SJSA1 (cell line): ENCODE measurements at places on chromosomes 1 and 21.
A peak's percentile ranks its signal among the peaks of the same experiment; 100 is the strongest.

DNA sequence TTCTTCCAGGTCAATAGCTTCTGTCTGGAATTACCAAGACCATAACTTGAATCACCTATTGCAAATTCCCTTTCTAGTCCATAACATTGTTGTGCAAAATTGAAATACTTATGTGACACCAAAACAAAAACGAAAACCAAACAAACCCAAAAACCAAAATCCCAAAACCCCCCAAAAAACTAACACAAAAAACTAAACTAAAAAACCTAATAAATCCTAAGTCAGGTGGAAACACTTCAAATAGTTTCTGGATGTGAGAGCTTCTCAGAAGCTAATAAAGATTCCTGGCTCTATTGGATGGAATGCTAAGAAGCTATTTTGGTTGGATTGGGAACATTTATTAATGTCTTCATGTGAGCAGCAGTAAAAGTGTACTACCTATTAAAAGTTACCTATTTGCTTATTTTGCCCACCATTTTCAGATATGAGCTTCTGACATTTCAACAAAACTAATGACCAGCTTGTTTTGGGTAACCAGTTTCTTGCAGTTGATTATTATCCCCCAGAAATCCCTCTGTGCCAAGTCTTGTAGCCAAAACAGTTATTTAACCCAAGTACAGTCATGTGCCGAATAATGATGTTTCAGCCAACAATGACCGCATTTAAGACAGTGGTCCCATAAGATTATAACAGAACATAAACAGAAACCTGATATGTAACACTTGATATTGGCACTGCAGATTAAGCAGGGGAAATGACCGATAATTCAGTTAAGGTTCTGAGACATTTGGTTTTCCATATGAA lies 76.4 kb downstream of the LTN1 start:
- H3K4me1 ChIP-seq, result no peaks in the 10 kb centered on the region
- H3K27ac ChIP-seq, result no peak overlapping the region
- DNase-seq, result no peak
- no peaks in the 10 kb centered on the region; the same call in 1 of the 2 replicates for H3K27me3 ChIP-seq
- H3K36me3 ChIP-seq, result no peaks in the 10 kb centered on the region

GRCh38 chr1:245666412-245666811 lies 511.6 kb downstream of the KIF26B start:
- H3K4me3 ChIP-seq, result no peak overlapping the region
- DNase-seq, result peak; percentile 15
- H3K27me3 ChIP-seq, result no peaks in the 10 kb centered on the region
- H3K27ac ChIP-seq, result no peak overlapping the region

DNA sequence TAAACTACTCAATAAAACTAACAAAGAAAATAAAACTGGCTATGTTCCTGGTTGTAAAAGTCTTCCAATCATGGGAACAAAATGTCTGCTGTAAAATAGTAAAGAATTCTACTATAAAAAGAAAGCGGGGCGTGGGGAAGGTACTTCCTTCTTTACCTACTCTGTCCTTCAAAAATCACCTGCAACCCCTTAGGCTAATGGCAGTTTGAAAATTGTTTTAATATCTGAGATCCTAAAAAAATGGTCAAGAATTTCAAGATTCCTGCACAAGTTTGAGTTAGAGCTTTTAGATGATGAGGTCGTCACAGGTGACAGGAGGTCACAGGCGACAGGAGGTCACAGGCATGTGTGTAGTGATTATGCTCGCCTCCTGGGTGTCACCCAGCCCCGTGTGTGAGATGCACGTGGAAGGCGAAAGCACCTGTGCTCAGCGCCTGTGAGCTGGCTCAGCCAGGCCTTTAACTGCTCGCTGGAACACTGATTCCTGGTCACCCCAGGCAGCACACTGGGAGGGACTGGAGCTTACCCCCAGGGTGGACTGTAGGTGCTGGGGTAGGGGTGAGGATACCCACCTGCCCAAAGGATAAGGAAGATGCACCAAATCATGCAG lies 18.6 kb upstream of the TMPRSS2 start:
- H3K27me3 ChIP-seq, result 0 out of 2 replicates have a peak, but pooled peaks cover 3% of the 10 kb centered on the region
- DNase-seq, result no peak
- no peaks in the 10 kb centered on the region for H3K4me1 ChIP-seq
- no peak overlapping the region for H3K4me3 ChIP-seq
- no peak overlapping the region for H3K27ac ChIP-seq

DNA sequence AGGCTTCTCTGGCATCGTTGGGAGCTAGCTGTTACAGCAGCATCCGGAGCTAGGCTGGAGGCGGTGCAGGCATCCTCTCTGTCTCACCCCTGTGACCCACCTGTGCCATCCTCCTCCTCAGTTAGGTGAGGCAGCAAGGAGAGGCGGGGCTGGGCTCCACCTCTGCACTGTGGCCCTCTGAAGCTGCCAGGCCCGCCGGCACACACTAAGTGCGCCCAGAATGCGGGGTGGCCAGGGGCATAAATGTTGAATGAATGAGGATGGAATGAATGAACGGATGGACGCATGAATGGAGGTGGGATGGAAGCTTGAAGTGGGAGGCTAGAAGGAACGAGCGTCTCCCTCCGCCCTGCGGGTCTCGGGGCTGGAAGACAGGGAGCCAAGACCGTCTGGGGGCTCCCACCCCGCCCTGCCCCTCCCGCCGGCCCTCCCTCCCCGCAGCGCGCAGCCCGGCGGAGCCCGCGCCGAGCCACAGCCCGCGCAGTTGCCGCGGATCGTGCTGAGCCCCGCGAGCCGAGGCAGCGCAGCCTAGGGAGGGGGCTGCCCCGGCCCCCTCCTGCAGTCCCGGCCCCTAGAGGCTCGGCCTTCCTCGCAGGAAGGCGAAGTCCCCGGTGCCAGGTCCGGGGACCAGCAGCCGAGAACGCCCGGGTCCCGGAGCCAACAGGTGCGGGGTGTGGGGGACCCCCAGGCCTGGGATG lies at the start of gene HCRTR1:
Gene HCRTR1, plus strand, starts transcription at position 472 of the 698 bp plus-strand sequence. CDS start 1,504 bp downstream, outside the sequence.
- no peak for DNase-seq
- H3K27me3 ChIP-seq, result peaks cover 8% of the 10 kb centered on the region
- peaks cover 5% of the 10 kb centered on the region for H3K4me1 ChIP-seq
- H3K27ac ChIP-seq, result no peak within 1 kb of the TSS
- no peaks in the 10 kb centered on the region for H3K36me3 ChIP-seq

DNA sequence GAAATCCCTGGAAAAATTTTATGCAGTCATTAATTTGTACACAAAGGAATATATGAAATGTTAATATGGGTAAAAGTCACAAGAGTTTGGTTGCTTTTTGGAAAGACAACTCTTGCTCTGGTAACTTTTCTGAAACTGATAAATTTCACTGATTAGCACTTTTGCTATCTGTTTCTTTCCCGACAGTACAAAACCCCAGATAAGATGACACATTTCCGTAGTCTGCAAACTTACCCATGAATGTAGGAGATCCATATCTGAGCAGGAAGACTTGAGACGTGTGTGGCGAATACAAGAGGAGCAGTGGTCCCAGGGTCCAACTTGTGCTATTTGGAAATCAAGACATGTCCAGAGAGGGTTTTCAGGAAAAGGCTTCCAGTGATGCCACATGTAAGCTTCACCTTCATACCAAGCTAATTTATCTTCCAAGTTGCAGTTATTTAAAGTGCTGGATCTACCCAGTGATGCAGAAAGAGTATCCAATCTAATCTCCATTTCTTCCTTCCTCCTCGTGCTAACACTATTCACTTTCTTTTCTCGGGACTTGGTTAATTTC lies 35.9 kb upstream of the SAMSN1 start:
- H3K27ac ChIP-seq, result no peak overlapping the region
- H3K27me3 ChIP-seq, result no peaks in the 10 kb centered on the region
- DNase-seq, result no peak
- no peaks in the 10 kb centered on the region for H3K4me1 ChIP-seq

DNA sequence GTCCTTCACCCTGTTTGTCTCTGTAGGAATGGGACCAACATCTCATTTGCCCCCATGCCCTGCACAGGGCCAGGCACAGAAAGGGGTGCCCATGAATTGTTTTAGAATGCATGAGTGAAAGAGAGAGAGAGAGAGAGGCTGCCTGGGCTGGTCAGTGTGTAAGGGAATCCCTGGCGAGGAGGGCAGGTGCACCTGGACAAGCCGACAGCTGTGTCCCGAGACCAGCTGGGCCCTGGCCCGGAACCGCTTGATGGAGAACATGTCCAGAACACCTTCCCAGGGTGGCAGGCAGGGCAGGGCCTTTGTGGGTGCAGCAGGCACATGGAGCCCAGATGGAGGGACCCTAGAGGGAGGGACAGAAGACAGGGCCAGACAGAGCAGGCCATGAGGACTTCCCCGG lies 22.7 kb downstream of the SPOCD1 start:
- H3K4me3 ChIP-seq, result no peak overlapping the region
- DNase-seq, result no peak
- no peak overlapping the region for H3K27ac ChIP-seq
- no peaks in the 10 kb centered on the region for H3K27me3 ChIP-seq
- peaks cover 34% of the 10 kb centered on the region for H3K4me1 ChIP-seq
- peaks cover 50% of the 10 kb centered on the region for H3K36me3 ChIP-seq

DNA sequence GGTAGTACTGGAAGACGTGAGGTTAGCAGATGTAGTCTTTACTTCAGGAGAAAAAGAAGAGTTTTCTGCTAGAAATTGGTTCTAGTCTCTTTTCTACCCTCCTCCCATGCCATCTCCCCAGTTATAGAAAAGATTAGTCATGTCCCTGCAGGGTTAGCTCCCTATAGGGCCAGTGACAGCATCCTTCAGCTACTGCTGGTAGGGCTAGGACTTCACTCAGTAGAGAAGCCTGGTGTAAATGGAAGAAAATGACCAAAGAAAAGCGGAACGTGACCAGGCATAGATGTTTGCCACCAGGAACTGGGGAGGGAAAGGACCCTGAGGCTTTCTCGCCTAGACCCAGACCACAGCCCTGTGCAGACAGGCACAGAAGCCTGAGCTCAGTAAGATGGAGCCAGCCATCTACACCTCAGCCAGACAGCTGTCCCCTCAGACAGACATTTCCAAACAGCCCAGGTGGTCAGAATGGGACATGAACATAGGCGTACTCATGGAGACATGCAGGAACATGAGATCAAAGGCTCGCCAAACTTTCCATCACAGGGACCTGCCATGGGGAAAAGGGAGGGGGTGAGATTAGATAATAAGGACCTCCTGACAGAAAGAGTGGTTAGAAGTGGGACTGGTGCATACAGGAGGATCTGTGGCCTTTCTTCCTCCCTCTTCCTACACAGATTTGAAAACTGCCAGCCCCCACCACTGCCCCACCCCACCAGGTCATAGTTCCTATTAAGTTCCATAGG lies 23.5 kb upstream of the SLAMF9 start:
- no peak overlapping the region for H3K4me3 ChIP-seq
- no peaks in the 10 kb centered on the region for H3K36me3 ChIP-seq
- DNase-seq, result peak; percentile 27
- no peak overlapping the region for H3K27ac ChIP-seq
- peaks cover 19% of the 10 kb centered on the region for H3K27me3 ChIP-seq
- no peaks in the 10 kb centered on the region for H3K4me1 ChIP-seq

DNA sequence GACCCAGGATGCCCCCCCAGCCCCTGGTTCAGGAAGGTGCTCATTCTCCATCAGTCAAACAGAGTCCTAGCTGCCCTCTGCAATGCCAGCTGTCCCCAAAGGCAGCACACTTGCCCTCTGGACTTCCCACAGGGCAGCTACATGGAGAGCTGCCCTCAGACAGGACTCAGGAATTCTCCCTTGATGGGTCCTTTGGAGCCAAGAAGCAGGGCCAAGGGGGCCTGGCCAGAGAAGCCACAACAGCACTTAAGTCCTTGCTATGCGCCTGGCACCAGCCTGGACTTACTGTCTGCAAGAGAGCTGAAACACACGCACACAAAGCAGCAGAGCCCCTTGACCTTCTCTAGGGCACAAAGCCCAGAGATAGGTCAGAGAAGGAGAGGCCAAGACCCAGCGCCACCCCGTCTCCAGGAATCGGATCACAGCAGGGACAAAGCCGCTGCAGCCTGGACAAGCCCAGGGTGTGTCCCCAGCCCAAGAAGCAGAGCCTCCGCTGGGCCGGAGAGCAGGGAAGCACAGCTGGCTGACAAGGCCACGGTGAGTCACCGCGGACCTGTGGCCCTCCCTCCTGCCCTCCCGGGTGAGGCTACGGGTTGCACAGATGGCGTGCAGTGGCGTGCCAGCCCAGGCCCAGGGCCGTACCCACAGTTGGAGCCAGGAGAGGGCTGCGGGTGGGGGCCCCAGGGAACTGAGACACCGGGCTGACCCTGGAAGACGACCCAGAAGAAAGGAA lies 1.7 kb downstream of the WNT9A start:
- peak; percentile 78 for DNase-seq
- H3K36me3 ChIP-seq, result peaks cover 3% of the 10 kb centered on the region; the same call in 1 of the 2 replicates
- peaks cover 42% of the 10 kb centered on the region for H3K4me1 ChIP-seq
- H3K27ac ChIP-seq, result no peak overlapping the region
- peak overlapping the region; percentile 68 for H3K4me3 ChIP-seq

- peak; percentile 89 for DNase-seq
- H3K27ac ChIP-seq, result peak overlapping the region; percentile 35
- H3K36me3 ChIP-seq, result no peaks in the 10 kb centered on the region
- H3K4me1 ChIP-seq, result peaks cover 52% of the 10 kb centered on the region
Measured at GRCh38 chr1:228842094-228842775, 107.0 kb downstream of the RHOU start.

DNA sequence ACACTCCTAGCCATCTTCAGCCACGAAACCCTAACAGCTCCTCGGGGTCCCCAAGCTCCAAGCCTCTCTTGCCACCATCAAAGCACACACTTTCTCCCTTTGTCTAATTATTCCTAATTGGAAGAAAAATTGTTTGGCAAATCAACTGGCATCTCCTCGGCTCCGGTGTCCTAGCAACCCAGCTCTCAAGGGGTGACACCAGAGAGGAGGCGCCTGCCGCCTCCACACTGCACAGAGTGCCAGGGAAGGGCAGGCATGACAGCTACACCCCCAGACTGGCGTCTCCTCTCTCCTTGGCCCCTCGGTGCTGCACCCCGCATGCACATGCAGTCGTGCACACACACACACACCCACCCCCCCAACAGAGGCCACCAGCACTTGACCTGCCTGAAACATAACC lies 18.2 kb upstream of the GJB5 start:
- no peaks in the 10 kb centered on the region for H3K36me3 ChIP-seq
- DNase-seq, result no peak
- no peak overlapping the region for H3K4me3 ChIP-seq
- no peaks in the 10 kb centered on the region for H3K4me1 ChIP-seq
- H3K27me3 ChIP-seq, result peaks cover 11% of the 10 kb centered on the region

DNA sequence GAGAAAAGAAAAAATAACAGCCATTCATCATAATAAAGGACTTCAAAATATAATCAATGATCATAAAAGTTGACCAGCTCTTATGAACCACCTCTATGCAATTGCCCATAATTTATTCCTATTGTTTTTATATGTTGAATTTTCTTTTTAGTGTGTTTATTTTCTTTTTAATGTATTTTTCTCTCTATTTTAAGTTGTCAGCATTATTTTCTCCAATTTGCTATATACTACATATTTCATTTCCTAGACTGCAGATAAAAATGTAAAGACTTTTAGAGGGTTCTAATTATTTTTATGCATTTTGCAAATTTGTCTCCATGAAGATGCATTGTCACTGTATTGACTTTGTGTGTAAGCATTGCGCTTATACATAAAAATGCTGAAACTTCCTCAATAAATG lies 58.4 kb downstream of the MROH9 start:
- no peak overlapping the region for H3K27ac ChIP-seq
- no peak overlapping the region for H3K4me3 ChIP-seq
- H3K27me3 ChIP-seq, result no peaks in the 10 kb centered on the region; the same call in 1 of the 2 replicates
- no peak for DNase-seq

- H3K4me3 ChIP-seq, result no peak overlapping the region
- H3K36me3 ChIP-seq, result no peaks in the 10 kb centered on the region
- no peak overlapping the region for H3K27ac ChIP-seq
Measured at GRCh38 chr21:28325618-28326017, 667.1 kb downstream of the LTN1 start.

- no peak overlapping the region for H3K27ac ChIP-seq
- no peaks in the 10 kb centered on the region for H3K27me3 ChIP-seq
- H3K36me3 ChIP-seq, result no peaks in the 10 kb centered on the region
- H3K4me1 ChIP-seq, result no peaks in the 10 kb centered on the region
- DNase-seq, result no peak
Measured at GRCh38 chr1:246165826-246166709, 341.0 kb downstream of the SMYD3 start.
